ENCODE measurements at places on chromosomes 4 and X. TPM values are rescaled to one million over a fixed set of nuclear protein-coding genes. Genes with fewer than 3 reads are reported as not detected.

GRCh38 chr4:16443504-16444088 is 217.3 kb upstream of the TAPT1 start:
- H3K4me3 ChIP-seq, result no peak overlapping the region
- no peaks in the 10 kb centered on the region for H3K27me3 ChIP-seq
- H3K27ac ChIP-seq, result no peak overlapping the region
- H3K36me3 ChIP-seq, result no peaks in the 10 kb centered on the region
- no peak for DNase-seq

GRCh38 chr4:77446601-77447000 is 159.0 kb upstream of the CXCL13 start:
- H3K27ac ChIP-seq, result no peak overlapping the region
- peaks cover 8% of the 10 kb centered on the region for H3K27me3 ChIP-seq
- H3K4me1 ChIP-seq, result no peaks in the 10 kb centered on the region
- H3K36me3 ChIP-seq, result no peaks in the 10 kb centered on the region
- no peak overlapping the region for H3K4me3 ChIP-seq

GRCh38 chrX:107825698-107826237 is at the start of gene MID2:
TSS of gene MID2 (plus strand) at chrX:107825866. CDS start at chrX:107826427, 561 bp downstream.
- peak; percentile 50 for DNase-seq
- peaks cover 23% of the 10 kb centered on the region for H3K4me1 ChIP-seq
- no peaks in the 10 kb centered on the region for H3K36me3 ChIP-seq
- H3K4me3 ChIP-seq, result peak within 1 kb of the TSS; percentile 77
- H3K27me3 ChIP-seq, result peaks cover 2% of the 10 kb centered on the region

- no peaks in the 10 kb centered on the region for H3K27me3 ChIP-seq
- DNase-seq, result peak; percentile 20
Measured at GRCh38 chrX:39777623-39778025, 320.1 kb downstream of the BCOR start.

- no peaks in the 10 kb centered on the region for H3K27me3 ChIP-seq
- H3K36me3 ChIP-seq, result no peaks in the 10 kb centered on the region
- no peak for DNase-seq
- no peak overlapping the region for H3K4me3 ChIP-seq
- H3K4me1 ChIP-seq, result no peaks in the 10 kb centered on the region
- no peak overlapping the region for H3K27ac ChIP-seq
Measured at GRCh38 chr4:4672402-4672801, 130.6 kb upstream of the STX18 start.

GRCh38 chr4:37999000-37999716 is 39.0 kb downstream of the PTTG2 start:
- H3K27me3 ChIP-seq, result no peaks in the 10 kb centered on the region
- peaks cover 14% of the 10 kb centered on the region for H3K4me1 ChIP-seq
- H3K27ac ChIP-seq, result no peak overlapping the region
- DNase-seq, result no peak
- H3K36me3 ChIP-seq, result no peaks in the 10 kb centered on the region

DNA sequence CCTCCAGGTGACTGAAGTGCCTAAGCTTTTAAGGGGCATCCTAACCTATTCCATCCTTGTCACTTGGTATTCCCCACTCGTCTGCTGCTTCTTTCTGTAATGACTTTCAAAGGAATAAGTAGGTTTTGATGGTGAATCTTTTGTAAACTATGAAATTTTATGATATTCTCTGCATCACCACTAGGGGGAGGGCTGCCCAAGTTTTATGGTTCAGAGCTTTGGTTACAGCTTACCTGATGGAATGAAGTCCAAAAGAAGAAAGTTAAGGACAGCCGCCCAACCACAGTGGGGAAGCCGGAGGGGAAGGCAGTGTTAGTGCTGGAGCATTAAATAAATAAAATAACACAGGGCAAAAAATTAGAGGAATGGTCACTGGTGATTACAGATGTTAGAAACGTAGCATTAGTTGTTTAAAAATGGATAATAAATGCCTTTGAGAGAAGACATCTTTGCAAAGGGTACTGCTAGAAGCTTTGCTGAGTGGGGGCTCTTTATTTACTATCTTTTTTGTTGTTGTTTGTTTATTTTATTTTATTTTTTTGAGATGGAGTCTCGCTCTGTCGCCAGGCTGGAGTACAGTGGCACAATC is 204.9 kb downstream of the GBA3 start:
- no peaks in the 10 kb centered on the region for H3K4me1 ChIP-seq
- H3K4me3 ChIP-seq, result no peak overlapping the region
- H3K27ac ChIP-seq, result no peak overlapping the region
- no peak for DNase-seq

GRCh38 chr4:74202062-74202586 is 44.2 kb downstream of the MTHFD2L start:
- no peak overlapping the region for H3K4me3 ChIP-seq
- no peak overlapping the region for H3K27ac ChIP-seq
- peaks cover 10% of the 10 kb centered on the region for H3K4me1 ChIP-seq
- H3K27me3 ChIP-seq, result no peaks in the 10 kb centered on the region
- DNase-seq, result no peak

GRCh38 chr4:1087371-1087770 is 26.0 kb downstream of the RNF212 start:
- no peak overlapping the region for H3K27ac ChIP-seq
- no peaks in the 10 kb centered on the region for H3K4me1 ChIP-seq
- no peak overlapping the region for H3K4me3 ChIP-seq
- no peak for DNase-seq

DNA sequence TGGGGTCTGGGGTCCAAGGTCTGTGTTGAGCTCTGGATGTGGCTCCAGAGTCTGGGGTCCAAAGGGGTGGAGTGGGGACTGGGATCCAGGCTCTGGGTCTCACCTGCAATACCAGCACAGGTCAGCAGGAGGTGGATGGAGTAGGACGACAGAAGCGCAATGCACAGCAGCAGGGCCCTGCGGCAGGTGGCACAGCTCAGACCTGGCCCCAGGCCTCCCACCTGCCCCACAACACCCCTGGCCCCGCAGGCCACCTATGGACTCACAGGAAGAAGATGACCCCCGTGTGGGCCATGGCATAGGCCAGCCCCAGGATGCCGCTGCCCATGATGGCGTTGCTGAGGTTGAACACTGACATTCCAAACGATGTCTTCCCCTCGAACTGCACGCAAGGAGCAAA is 3.4 kb downstream of the SLC38A5 start:
- peak overlapping the region; percentile 96 for H3K4me3 ChIP-seq
- peak overlapping the region; percentile 40 for H3K27ac ChIP-seq

DNA sequence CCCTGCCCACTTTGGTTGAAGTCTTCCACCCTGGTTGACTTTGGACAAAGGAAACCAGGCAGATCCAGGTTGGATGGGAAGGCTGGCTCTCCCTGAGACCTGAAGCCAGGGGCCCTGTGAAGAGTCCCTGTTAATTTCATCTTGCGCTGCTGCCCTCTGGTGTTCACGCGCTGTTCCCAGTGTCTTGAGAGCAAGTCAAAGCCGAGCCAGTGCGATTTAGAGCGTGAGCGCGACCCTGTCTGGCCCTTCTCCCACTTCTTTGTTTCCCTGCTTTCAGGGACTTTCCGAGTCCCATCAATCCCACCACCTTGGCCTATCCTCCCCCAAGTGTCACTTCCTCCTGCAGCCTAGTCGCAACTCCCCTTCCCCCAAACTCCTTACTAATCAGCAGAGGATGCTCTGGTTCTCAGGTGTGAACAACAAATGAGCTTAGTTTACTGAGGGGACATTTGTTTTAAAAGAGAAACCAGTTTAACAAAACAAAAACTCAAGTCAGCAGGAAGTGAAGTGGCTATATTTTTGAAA is 25.8 kb upstream of the CHRNA9 start:
- H3K4me3 ChIP-seq, result peak overlapping the region; percentile 73
- DNase-seq, result peak; percentile 92
- H3K27me3 ChIP-seq, result peaks cover 5% of the 10 kb centered on the region

- no peak overlapping the region for H3K4me3 ChIP-seq
- H3K27me3 ChIP-seq, result no peaks in the 10 kb centered on the region
- DNase-seq, result no peak
- no peaks in the 10 kb centered on the region for H3K4me1 ChIP-seq
- no peaks in the 10 kb centered on the region for H3K36me3 ChIP-seq
Measured at GRCh38 chrX:39985071-39985470, 112.7 kb downstream of the BCOR start.

- no peaks in the 10 kb centered on the region for H3K36me3 ChIP-seq
- H3K27me3 ChIP-seq, result no peaks in the 10 kb centered on the region
- no peak overlapping the region for H3K4me3 ChIP-seq
Measured at GRCh38 chr4:97656044-97656720, 487.1 kb downstream of the STPG2 start.

- H3K27me3 ChIP-seq, result peaks cover 26% of the 10 kb centered on the region
- no peak overlapping the region for H3K4me3 ChIP-seq
- DNase-seq, result no peak
- no peaks in the 10 kb centered on the region for H3K36me3 ChIP-seq
Measured at GRCh38 chr4:78560296-78560963, 8.9 kb downstream of the ANXA3 start.

- DNase-seq, result no peak
- no peak overlapping the region for H3K4me3 ChIP-seq
- no peak overlapping the region for H3K27ac ChIP-seq
Measured at GRCh38 chrX:21708116-21708515, 49.8 kb downstream of the SMPX start.

GRCh38 chrX:152893980-152894610 is 3.8 kb upstream of the ZNF185 start:
- no peak overlapping the region for H3K4me3 ChIP-seq
- no peak for DNase-seq
- H3K27ac ChIP-seq, result no peak overlapping the region
- H3K36me3 ChIP-seq, result no peaks in the 10 kb centered on the region

DNA sequence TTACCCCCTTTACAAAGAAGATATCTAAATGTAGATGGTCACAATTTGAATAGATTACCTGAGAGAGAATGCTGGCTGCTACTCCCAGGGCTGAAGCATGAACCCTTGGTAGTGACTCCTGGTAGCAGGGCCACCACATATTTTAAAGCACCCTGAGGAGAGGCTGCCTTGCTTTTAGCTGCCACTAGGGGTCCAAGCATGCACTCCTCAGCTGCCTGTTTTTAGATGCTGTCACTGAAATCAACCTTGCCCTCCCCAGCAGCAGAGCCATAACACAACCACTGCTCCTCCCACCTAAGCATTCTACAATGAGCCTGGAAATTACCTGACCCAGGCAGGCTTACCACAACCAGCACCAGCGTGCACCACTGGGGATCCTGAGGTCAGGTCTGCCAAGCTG is 850.9 kb downstream of the FAM133A start:
- DNase-seq, result no peak
- H3K27ac ChIP-seq, result no peak overlapping the region
- no peaks in the 10 kb centered on the region for H3K4me1 ChIP-seq
- no peaks in the 10 kb centered on the region for H3K36me3 ChIP-seq
- H3K4me3 ChIP-seq, result no peak overlapping the region
- no peaks in the 10 kb centered on the region for H3K27me3 ChIP-seq

DNA sequence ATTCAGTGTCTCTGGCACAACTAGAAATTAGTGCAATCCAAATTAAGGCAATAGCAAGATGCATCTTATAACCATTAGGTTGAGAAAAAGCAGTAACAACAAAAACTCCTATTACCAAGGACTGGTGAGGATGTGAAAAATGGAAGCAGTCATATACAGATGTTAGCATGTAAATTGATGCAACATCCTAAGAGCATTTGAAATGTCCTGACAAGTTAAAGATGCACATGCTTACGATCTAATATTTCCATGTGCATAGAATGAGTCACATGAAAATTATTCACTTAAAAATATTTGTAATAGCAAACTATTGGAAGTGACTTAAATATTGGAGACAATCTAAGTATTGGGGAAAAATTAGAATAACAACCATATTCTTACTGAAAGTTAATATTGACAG is 163.0 kb downstream of the FAM13A start:
- no peaks in the 10 kb centered on the region for H3K27me3 ChIP-seq
- no peak overlapping the region for H3K27ac ChIP-seq
- DNase-seq, result no peak
- H3K4me1 ChIP-seq, result no peaks in the 10 kb centered on the region

DNA sequence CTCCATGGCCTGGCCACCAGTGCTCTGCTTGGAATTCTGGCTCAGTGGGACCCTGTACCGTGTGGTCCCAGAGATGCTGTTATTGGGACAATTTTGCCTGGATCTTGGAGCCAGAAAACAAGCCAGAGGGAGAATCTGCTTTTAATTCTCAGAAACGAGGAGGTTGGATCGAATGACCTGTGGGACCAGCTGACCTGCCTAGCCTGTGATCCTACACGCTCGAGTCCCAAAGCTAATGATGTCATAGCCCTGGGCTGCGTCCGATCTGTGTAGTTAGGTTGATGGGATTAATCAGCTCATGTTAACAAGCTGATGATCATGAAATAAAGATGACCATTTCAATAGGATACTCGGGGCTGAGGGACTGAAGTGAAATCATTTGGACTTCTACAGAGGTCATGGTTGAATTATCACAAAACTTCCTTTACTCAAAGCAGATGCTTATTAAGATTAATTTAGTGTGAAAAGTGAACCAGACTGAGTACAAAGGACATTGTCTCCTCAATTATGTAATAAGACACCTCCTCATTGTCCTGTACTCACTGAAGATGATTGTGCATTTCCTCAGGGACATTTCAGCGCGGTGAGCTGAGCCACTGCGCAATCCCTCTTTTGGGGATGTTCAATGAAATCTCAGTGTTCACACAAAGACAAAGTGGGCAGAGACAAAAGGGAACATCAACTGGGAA is 51.9 kb upstream of the STX18 start:
- no peak overlapping the region for H3K27ac ChIP-seq
- H3K4me1 ChIP-seq, result no peaks in the 10 kb centered on the region
- peaks cover 9% of the 10 kb centered on the region for H3K36me3 ChIP-seq
- DNase-seq, result no peak

DNA sequence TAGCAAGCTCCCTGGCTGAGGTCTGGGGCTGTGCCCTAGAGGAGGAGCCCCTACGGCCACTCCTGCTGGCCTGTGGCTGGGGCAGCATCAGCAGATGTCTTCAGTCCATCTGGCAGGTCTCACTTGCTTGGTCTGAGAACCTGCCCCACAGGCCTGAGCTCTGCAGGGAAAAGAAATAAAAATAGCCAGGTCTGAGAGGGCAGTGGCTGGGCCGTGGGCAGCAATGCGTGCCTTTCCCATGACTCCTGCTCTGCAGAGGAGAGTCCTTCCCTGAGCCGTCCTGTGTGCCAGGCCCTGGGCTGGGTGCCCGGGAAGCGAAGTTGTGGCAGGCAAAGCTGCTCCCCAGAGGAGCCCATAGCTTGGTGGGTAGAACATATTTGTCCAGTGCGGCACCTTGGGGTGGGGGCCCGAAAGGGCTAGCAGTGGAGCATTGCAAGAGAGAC is 11.3 kb upstream of the KIAA0232 start:
- DNase-seq, result no peak
- H3K27me3 ChIP-seq, result peaks cover 18% of the 10 kb centered on the region
- H3K27ac ChIP-seq, result no peak overlapping the region
- no peak overlapping the region for H3K4me3 ChIP-seq

GRCh38 chr4:61070269-61070668 is 129.9 kb upstream of the ADGRL3 start:
- no peaks in the 10 kb centered on the region for H3K27me3 ChIP-seq
- DNase-seq, result no peak
- no peak overlapping the region for H3K4me3 ChIP-seq
- H3K27ac ChIP-seq, result no peak overlapping the region

Gene NXF2
- total RNA-seq, result not detected

Gene ATP1B4
- not detected for total RNA-seq

Gene CLTRN
- total RNA-seq, result not detected

Gene PF4V1
- not detected for total RNA-seq

Gene HS3ST1
- total RNA-seq, result not detected

Gene KIAA1210
- total RNA-seq, result not detected

Gene MAGED4
- 0.53 TPM for total RNA-seq

Gene FRMPD4
- not detected for total RNA-seq

Gene CCSER1
- total RNA-seq, result 0.50 TPM

Gene MAGEA9B
- not detected for total RNA-seq

Gene OPHN1
- total RNA-seq, result 0.10 TPM

Gene MBNL3
- total RNA-seq, result 26.6 TPM
